ENCODE measurements at places on chromosomes 16 and 17.

GRCh38 chr17:78324391-78325075 is 35.3 kb downstream of the SOCS3 start:
- peak; percentile 43 for DNase-seq

DNA sequence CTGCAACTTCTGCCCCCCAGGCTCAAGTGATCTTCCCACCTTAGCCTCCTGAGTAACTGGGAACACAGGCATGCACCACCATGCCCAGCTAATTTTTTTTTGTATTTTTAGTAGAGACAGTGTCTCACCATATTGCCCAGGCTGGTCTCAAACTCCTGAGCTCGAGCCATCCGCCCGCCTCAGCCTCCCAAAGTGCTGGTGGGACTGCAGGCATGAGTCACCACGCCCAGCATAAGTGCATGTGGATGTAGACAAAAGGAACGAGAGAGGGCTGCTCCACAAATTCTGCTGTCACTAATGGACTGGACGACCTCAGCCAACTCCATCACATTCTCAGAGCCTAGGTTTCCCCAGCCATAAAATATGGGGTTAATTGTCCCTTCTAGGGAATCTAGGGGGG is 7.7 kb upstream of the SP2 start:
- DNase-seq: no peak

- DNase-seq: no peak
These were observed 22.2 kb upstream of the PEMT start for GRCh38 chr17:17613708-17614114.

GRCh38 chr16:79163691-79164387 is 436.7 kb downstream of the MAF start:
- no peak for DNase-seq

- DNase-seq: no peak
These were observed 83.5 kb downstream of the KANSL1 start for GRCh38 chr17:46109603-46110189.

DNA sequence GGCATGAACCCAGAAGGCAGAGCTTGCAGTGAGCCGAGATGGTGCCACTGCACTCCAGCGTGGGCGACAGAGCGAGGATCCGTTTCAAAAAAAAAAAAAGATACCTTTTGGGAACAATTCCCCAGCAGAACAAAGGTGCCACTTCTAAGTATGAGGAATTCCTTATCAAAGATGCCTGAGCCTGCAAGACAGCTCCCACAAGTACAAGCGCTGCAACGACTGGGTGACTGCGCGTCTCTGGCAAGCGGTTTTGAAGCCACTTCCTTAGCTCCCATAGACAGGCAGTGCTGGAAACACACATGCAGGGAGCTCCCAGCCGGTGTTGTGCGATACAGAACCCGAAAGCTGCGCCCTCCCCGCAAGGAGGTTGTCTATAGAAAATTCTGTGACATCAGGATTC is 60.5 kb downstream of the ADCY9 start:
- DNase-seq: no peak

DNA sequence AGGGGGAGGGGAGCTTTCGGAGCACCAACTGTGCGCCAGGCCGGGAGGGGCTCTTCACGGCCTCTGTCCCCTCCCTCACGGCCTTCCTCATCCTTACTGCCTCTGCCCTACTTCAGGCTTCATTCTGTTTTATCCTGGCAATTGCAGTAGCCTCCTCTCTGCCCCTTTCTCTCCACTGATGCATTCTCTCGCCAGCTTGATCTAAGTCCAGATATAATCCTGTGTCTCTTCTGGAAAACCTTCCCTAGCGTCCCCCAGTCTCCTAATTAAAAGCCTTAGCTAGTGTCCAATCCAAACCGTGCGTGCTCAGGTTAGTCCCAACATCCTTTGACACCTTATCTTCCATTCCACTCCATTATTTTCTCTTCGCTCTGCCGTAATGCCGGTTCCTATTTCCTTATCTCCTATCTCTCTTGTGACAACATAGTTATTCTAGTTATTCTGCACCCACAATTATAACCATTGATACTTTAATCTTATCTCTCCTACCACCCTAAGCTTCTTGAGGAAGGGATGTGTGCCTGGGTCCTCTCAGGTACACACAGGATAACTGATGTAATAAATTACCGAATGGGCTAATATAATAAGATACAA is 869 bp downstream of the ZNF48 start:
- no peak for DNase-seq

DNA sequence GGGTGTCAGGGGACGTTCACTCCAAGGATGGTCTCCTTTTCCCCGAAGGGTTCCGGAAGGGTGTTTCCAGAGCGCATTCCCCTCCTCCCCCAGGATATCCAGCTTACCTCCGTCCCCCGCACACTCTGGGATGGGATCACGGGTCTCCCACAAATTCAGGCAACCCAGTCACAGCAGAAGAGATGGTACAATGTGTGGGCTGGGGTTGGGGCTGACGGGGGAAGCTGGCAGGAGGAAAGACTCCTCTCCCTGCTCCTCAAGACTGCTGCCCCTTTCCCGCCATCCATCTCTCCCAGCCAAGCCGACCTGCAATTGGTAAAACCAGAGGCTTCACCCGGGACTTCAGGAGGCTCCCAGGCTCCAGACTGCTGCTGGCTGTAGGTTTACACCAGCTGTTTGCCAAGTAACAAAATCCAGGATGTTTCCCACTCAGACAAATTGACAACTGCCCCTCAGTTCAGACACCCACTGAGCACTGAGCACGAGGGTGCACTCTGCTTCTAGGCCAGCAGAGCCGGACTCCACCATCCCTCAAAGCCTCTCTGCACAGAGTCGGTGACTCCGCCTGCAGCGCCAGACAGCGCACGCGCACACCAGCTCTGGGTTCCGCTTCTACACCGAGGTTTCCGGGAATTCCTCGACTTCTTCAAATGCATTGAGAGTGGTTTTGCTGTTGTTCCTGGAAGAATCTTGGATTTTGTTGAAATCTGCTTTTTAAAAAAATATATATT is 37.7 kb downstream of the ASPA start:
- DNase-seq: no peak

- no peak for DNase-seq
These were observed 1.2 kb downstream of the NFATC3 start for GRCh38 chr16:68086336-68086841.

DNA sequence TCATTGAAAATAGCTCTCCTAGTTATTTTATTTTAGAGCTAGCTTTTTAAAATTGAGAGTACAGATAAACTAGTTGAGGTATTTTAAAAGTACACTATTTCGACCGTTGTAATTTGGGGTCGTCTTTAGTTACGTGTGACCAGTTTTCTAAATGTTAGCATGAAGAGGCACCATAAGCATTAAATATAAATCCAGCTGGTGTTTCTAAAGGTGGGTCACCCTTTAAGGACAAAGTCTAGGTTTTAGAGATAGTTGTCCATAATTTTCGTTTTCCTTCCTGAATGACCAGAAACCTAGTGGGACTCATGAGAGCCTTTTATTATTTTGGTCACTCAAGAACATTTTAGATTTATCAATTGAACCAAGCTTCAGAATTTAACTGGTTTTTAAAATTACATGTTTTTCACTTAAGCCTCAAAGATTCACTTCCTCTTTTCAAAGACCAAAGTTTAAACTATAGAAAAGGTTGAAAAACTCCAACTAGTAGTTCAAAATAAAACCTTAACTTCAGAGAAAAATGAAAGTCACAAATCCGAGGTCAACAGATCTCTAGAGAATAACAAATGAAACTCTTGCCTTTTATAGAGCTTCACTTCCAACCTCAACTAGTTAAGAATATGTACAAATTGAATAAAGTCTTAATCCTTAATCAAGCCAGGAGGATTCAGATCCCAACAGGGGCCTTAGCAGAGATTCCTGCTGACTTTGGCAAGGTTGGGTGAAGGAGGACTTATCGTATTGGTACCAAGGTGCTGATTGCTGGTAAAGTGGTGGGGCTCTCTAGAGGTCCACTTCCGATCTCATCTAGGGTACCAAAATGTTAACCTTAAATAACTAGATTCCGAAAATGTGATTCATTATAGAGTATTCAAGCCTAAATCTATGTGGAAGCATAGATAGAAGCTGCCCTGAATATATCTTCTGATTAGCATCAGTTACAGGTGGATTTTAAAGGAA is 32.5 kb downstream of the PHKB start:
- no peak for DNase-seq

- DNase-seq: no peak
These were observed 3.0 kb upstream of the UBB start for GRCh38 chr17:16377941-16378341.

- DNase-seq: no peak
These were observed 8.9 kb downstream of the ZNF594 start for GRCh38 chr17:5182597-5183409.

- DNase-seq: no peak
These were observed 14.6 kb downstream of the RSL1D1 start for GRCh38 chr16:11836650-11837244.

DNA sequence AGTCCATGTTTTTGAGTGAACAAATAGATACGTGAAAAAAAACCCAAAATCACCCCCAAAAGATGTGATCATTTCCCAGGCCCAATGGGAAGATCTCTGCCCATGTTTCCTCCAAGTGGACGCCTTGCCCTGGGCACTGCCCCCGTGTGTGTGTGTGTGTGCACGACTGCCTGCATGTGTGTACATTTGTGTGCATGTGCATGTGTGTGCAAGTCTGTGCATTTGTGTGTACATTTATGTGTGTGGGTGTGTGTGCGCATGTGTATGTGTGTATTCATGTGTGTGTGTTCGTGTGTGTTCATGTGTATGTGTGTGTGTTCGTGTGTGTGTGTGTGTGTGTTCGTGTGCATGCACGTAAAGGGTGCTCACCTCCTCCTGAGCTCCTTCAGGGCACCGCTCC is 16.8 kb upstream of the LRRC37A3 start:
- no peak for DNase-seq

DNA sequence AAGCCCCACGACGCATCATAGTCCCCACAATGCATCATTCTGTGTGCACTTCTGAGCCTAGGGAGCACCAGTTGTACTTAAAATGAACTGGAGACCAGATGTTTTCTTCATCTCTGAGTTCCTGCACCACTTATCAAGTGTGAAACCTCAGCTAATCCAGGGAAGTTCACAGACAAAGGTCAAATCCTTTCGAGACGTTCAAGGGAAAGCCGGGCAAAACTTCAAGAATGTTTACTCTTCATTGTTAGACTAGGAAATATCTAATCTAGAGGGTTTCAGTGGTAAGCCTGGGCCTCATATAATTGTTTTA is 4.6 kb upstream of the PMP22 start:
- DNase-seq: no peak

DNA sequence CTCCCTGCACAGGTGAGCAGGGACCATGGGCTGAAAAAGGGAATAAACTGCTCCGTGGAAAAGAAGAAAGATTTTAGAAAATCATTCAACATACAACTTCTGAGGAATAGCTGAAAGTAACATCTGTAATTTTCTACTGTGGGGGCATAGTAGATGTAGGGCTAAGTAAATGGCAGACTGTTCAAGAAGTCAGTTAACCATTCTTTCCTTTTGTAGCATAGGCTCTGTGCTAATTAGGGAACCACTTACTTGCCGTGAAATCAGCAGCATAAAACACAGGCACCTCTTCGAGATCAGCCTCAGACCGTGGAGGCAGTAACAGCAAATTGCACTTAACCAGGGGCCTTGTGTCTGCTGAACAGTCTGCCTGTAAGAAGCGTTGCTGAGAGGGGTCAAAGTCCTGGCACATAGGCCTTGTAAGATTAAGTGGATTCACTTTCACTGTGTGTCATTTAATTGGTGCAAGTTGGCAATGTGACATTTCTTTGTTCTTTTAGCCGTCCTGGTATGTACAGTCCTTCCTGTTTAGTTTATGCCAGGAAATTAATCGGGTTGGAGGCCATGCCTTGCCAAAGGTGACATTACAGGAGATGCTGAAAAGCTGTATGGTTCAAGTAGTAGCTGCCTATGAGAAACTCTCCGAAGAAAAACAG is 10.4 kb downstream of the COG1 start:
- no peak for DNase-seq

GRCh38 chr17:17603178-17603894 is 11.8 kb upstream of the PEMT start:
- no peak for DNase-seq

DNA sequence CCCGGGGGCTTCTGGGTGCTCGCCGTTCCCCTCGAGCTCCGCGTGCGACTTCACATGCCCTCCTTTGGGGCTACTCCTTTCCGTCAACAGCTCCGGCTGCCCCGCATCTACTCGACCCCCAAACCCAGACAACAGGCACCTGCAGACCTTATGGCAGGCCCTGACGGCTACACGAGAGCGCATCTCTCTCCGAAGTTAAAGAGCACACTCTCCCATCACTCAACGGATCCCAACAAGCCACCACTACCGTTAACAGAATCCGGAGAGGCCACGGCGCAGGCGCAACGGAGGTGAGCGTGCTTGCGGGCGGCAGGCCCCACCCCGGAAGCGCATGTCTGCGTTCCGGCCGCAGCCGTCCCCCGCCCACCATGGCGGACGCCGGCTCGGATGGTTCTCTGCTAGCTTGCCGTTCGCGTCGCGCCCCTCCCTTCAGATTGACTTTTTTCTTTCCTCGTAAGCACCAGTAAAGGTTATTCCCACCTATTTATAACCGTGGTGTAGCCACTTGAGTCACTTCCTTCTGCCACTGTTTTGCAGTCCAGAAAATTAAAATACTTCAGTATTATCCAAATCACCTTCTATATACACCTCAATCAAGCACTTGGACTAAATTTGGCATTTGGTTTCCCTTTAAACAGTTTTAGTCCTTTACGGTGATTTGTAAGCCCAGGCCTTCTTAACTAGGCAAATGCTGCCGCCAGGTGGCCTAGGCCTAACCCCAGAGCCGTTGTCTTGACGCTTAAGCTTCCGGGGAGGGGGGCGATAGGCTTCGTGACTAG is at the start of gene POLG2:
TSS of gene POLG2 (minus strand) at position 269 of the 779 bp plus-strand sequence. CDS start at position 183, 86 bp downstream.
- DNase-seq: peak; percentile 71

DNA sequence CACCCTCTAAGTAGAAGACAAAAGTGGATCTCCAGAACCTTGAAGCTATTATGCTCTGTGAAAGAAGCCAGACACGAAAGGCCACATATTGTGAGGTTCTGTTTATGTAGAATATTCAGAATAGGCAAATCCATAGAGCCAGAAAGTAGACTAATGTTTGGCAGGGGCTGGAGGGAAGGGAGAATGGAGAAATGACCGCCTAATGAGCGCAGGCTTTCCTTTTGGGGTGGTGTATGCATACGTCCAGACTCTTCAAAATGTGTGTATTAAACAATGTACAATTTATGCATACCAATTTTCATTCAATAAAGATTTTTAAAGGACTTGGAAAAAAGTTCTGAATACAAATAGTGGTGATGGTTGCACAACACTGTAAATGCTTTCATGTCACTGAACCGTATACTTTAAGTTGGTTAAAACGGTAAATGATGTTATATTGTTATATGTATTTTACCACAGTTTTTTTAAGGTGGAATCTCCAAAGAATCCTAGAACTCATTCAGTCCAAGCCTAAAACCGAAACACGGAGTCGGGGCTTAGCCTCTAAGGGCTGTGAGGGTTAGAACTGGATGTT is 397.4 kb downstream of the SOX9 start:
- DNase-seq: no peak

GRCh38 chr17:77217123-77217522 is 76.4 kb downstream of the SEC14L1 start:
- no peak for DNase-seq

All from SIG-M5 (cell line).